ENCODE measurements at places on chromosomes 16 and 17. TPM values are rescaled to one million over a fixed set of nuclear protein-coding genes. Genes with fewer than 3 reads are reported as not detected.

Gene SEPTIN12
- total RNA-seq = not detected

Gene KIF18B
- total RNA-seq = 0.49 TPM

Gene TMEM98
- 10.1 TPM for total RNA-seq

Gene KRTAP16-1
- total RNA-seq = not detected

Gene NOTUM
- not detected for total RNA-seq

Gene SLC12A3
- total RNA-seq = not detected

Gene NOXO1
- not detected for total RNA-seq

Gene DPEP2
- 0.99 TPM for total RNA-seq

Gene ATP2A1
- total RNA-seq = 0.38 TPM

Gene KRT23
- total RNA-seq = 0.33 TPM

Gene HOXB7
- total RNA-seq = 0.16 TPM

Gene WFIKKN2
- total RNA-seq = 0.25 TPM

Gene SHPK
- 4.0 TPM for total RNA-seq

Gene UBE2G1
- 92.8 TPM for total RNA-seq

Gene ITGAL
- total RNA-seq = 2.4 TPM

Gene ITGAD
- not detected for total RNA-seq

Gene NACA2
- not detected for total RNA-seq

Gene KRTAP4-3
- not detected for total RNA-seq

Gene HSPB9
- total RNA-seq = not detected

Gene UTS2R
- total RNA-seq = 1.4 TPM

Gene PLD6
- 7.3 TPM for total RNA-seq

Gene TBX6
- total RNA-seq = 1.0 TPM

Gene NOD2
- total RNA-seq = 0.52 TPM

Gene CCL4
- total RNA-seq = 0.91 TPM

Gene HAS3
- 0.27 TPM for total RNA-seq

Gene RCVRN
- 0.47 TPM for total RNA-seq

Gene OR1A1
- total RNA-seq = not detected

Gene ARL5C
- total RNA-seq = not detected

Gene ICAM2
- 28.2 TPM for total RNA-seq

Gene RAB37
- total RNA-seq = 1.9 TPM

Gene KRTAP3-2
- not detected for total RNA-seq

Gene ALDH3A2
- 65.2 TPM for total RNA-seq

Gene NPIPB9
- not detected for total RNA-seq

Gene IGF2BP1
- total RNA-seq = not detected

Gene P2RX5
- total RNA-seq = 18.3 TPM

Gene MPO
- 0.05 TPM for total RNA-seq

Gene SLC16A11
- total RNA-seq = 0.38 TPM

Gene ALG1
- 7.3 TPM for total RNA-seq

Gene CD300H
- total RNA-seq = not detected

Gene ZG16
- total RNA-seq = not detected

Gene RPRML
- not detected for total RNA-seq

Gene KRT33B
- not detected for total RNA-seq

Gene PRSS8
- total RNA-seq = not detected

Gene RGS11
- total RNA-seq = 16.4 TPM

Gene TCAP
- 5,825 TPM for total RNA-seq
